ENCODE measurements at places on chromosomes 16 and 17.

DNA sequence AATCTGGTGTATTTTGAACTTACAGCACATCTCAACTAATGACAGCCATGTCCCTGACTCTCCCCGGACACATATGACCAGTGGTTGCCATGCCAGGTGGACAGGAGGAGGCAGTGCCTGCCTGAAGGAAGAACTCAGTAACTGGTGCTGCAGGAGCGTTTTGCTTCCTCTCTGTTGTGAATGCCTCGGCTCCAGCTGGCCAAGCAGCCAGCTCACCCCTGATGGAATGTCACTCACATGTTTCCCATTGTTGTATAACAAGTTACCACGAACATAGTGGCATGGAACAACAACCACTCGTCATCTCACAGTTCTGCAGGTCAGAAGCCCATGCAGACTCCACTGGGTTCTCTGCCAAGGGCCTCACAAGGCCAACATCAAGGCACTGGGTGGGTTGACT lies 20.1 kb upstream of the IRF8 start:
- DNase-seq: no peak

DNA sequence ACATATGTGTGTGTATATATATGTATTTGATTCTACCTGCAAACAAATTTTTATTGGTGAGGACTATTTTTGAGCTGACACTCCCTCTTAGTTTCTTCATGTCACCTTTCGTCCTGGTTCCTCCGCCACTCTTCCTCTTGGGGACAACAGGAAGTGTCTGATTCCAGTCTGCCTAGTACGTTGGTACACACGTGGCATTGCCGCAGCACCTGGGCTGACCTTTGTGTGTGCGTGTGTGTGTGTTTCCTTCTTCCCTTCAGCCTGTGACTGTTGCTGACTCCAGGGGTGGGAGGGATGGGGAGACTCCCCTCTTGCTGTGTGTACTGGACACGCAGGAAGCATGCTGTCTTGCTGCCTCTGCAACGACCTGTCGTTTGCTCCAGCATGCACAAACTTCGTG lies 29.4 kb upstream of the CACNG5 start:
- DNase-seq: peak; percentile 58

DNA sequence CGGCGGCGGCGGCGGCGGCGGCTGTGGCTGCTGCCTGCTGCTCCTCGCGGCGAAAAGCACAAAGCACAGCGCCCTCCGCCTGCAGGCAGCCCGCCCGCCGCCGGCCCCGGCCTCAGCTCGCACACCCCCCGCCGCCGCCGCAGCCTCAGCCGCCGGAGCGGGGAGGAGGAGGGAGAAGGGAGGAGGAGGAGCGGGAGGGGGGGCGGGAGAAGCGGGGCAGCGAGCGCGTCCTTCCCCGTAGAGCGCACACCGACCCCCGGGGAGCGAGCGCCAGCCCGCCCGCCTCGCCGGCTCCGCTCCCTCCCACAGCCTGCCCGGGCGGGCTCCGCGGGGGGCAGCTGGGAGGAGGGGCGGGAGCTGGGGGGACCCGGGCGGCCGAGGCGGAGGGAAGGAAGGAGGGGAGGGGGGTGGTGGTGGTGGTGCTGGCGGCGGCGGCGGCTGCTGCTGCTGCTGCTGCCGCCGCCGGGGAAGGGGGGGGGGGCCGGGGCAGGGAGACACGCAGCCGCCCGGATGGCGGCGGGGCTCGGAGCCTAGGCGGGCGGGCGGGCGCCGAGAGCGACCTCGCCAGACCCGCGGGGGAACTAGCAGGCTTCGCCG lies at the start of gene UBTF:
TSS of gene UBTF (minus strand) at position 60 of the 597 bp plus-strand sequence. CDS start 1,446 bp downstream, outside the sequence.
- DNase-seq: peak; percentile 74

- DNase-seq: no peak
Measured at GRCh38 chr17:17506181-17506741, 10.1 kb upstream of the RASD1 start.

DNA sequence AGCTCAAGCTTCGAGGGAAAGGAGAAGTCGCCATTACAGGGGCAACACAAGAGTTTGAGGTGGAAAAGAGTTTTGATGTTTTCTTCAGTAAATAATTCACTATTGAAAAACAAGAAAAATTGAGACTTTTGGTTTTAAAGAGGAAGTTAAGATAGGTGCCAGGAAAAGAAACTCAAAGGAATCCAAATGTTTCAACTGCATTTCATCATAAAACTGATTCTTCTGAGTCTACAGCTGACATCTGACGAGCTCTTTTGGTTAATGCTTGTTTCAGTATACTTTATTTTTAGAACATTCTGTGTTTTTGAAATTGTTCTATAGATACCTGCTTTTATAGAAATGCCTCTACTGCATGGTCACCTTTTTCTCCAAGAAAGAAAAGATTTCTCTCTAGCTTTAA lies 54.0 kb downstream of the ERN1 start:
- DNase-seq: no peak

DNA sequence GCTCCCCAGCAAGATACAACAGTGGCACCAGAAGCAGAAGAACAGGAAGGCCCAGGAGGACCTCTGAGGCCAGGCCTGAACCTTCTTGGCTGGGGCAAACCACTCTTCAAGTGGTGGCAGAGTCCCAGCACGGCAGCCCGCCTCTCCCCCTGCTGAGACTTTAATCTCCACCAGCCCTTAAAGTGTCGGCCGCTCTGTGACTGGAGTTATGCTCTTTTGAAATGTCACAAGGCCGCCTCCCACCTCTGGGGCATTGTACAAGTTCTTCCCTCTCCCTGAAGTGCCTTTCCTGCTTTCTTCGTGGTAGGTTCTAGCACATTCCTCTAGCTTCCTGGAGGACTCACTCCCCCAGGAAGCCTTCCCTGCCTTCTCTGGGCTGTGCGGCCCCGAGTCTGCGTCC lies 11.9 kb downstream of the CES3 start:
- DNase-seq: no peak

- DNase-seq: no peak
Measured at GRCh38 chr17:16997514-16998429, 25.9 kb upstream of the TNFRSF13B start.

- peak; percentile 66 for DNase-seq
Measured at GRCh38 chr16:29943846-29944799, 17.8 kb upstream of the TMEM219 start.

DNA sequence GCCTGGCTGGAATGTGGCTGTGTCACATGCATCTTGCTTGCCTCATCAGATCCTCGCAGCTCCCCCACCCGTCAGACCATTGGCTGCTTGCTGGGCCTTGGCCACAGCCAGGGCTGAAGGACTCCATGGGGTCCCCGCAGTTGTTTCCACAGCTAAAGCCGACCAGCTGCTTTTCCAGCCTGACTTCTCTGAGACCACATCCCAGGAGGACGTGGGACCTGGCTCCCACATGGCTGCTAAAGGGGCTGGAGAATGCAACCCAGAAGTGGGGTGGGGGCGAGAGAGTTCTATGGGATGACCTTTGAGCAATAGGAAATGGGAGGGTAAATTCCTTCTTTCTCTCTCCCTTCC lies 193.8 kb downstream of the RAB11FIP4 start:
- no peak for DNase-seq

DNA sequence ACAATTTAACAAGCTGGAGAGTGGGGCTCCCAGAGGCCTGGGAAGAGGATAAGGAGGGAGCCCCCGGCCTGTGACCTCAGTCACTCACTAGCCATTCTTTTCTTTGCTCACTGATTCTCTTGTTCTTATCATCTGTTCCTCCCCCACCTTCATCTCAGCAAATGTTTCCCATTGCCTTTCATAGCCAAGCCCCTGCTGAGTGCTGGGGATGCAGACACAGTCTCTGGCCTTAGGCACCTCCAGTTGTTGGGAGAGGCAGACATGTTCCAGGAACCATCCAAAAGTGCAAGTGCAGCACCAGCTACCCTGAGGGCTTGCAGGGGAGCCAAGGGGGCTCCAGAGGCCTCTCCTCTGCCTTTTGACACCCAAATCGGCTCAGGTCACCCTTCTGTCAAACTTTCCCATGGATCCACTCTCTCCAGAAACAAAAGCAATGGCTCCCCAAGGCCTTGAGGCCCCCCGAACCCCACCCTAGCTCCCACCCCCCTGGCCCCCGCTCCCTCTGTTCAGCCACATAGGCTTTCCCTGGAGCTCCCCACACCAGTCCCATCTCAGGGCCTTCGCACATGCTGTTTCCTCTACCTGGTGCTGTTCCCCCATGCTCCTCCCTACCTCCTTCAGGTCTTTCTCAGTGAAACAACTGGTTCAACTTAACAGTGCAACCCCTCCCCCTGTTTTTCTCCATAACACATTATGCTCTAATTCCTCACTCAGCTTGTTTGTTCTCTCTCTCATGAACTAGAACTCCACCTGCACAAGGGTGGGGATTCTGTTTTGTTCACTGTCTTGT lies 14.9 kb upstream of the KCNJ12 start:
- DNase-seq: no peak

GRCh38 chr16:2196162-2196980 lies at the start of gene CASKIN1:
Gene CASKIN1 (minus strand): TSS chr16:2196605. CDS start chr16:2196432, 173 bp downstream.
- DNase-seq: no peak

- peak; percentile 93 for DNase-seq
Measured at GRCh38 chr16:67660564-67661028, at the start of gene PARD6A. Gene PARD6A (plus strand): TSS chr16:67660960. CDS start chr16:67661039, 79 bp downstream.

DNA sequence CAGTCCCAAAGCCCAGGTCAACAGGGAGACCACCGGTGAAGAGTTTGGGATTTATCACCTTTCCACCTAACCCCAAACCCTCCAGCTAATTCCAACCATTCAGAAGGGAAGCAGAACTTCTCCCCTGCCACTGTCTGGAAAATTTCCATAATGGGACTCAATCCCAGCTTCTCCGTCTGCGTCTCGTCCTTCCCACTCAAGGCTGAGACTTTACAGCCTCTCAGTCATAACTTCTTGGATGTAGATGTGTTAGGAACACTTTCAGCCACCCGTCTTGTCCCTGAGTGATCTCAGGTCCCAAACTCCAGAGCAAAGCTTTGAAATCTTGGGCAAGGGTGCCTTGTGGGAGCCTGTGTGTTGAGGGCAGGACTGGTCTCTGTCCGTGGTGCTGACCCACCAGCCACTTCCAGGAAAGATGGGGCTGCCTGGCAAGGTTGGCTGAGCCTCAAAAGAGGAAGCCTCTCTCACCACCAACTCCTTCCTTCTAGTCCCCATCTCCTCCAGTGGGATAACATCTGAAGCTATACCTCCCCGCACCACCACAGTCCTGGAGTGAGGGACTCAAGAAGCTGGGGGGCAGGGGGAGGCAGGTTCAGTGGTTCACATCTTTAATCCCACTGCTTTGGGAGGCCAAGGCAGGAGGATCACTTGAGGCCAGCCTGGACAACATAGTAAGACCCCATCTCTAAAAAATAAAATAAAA lies 9.3 kb downstream of the GAS2L2 start:
- no peak for DNase-seq

DNA sequence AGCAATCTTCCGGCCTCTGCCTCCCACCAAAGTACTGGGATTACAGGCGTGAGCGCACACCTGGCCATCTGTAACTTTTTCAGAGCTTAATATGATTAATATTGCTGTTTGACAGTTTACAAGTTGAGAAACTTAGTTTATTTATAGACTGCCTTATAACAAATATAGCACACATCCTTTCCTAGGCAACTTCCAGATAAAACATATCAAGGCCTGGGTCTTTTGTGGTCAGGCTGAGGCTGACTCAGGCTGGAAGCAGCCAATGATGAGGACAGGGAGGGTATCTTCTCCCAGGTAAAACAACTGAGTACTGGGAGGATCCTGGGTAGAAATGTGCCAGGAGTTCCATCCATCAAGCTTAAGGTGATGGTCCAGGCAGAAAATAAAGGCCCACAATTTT lies 16.2 kb downstream of the LUC7L start:
- DNase-seq: no peak

GRCh38 chr17:11239379-11239970 lies 1.5 kb upstream of the SHISA6 start:
- DNase-seq: no peak

DNA sequence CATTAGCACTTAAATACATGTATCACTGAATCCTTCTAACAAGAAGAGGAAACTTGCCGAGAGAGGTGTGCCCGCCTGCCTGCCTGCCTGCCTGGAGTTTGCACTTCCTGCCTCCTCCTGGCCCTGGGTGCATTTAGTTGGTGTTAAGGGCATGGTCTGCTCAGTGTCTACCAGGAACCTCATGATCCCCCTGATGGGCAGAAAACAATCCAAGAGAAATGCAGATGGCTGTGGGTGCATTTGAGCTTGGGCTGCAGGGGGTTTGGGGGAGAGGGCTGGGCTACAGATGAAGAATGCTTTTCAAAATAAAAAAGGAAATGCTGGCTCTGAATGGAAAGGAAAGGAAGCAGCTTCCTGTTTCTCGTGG lies 10.1 kb downstream of the KSR1 start:
- DNase-seq: no peak

GRCh38 chr17:43924558-43924957 lies 17.2 kb upstream of the MPP2 start:
- DNase-seq: no peak

- DNase-seq: no peak
Measured at GRCh38 chr17:15261802-15262290, 3.3 kb downstream of the PMP22 start.

GRCh38 chr17:47352848-47353247 lies 29.1 kb downstream of the EFCAB13 start:
- no peak for DNase-seq
